ENCODE measurements at places on chromosomes 6 and 20.

- DNase-seq, result no peak
Measured at GRCh38 chr6:165689699-165690098, 26.7 kb upstream of the PDE10A start.

DNA sequence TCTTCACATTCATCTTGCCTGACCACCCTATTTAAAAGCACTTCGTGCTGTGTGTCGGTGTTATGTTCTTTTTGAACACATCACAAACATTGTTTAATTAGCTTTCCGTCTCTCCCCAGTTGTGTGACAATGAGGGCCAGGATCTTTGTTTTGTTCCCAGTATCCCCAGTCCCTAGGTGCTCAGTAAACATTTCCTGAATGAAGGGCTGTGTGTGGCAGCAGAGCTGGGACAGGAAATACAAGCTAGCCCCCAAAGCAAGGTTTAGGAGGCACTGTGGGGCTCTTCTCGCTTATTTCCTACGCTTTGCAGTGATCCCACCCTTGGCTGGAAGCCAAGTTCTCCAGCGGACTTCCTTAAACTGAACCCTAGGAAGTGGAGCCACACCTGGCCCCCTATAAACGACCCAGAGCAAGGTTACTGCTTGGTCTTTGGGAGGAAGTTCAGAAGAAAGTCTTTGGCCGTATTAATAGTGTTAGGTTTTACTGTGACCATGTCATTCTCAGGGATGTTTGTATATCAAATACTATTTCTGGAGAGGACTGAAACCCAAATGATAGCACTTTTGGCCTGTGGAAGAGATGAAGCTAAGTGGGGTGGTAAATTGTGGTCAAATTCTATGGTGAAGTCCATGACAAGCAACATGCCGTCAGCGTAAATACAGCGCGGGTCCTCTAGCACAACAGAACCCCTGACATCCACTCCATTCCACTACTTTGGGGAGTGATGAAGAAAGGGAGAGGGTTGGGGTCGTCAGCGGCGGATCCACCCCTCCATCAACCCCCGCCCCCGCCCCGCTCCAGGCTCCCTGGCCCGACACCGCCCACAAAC, 570 bp upstream of the FANCE start:
- no peak for DNase-seq

DNA sequence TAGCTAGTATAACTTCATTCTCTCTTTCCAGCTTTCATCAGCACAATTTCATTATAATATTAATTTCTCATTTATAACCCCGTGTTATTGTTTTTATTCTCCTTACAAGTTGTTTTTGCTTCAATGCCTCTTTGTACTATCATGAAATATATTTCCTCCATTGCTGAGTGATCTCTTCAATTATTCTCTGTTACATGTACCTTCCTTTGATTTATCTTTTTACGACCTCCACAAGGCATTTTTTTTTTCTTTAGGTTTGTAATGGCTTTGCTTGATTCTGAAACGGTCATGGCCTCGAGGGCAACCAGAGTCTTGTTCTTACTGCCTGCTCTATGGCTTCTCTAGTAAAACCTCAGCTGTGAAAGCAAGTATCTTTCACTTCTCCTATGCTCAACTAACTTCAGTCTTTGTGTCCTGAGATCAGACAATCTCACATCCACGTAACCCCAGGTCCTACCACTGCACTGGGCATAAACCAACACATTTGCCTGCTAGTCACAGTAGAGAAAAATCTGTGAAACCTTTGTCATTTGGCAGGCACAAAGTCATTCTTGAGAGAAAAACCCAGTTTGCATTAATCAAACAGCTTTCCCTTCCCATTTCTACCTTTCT, 119.9 kb downstream of the UST start:
- no peak for DNase-seq

DNA sequence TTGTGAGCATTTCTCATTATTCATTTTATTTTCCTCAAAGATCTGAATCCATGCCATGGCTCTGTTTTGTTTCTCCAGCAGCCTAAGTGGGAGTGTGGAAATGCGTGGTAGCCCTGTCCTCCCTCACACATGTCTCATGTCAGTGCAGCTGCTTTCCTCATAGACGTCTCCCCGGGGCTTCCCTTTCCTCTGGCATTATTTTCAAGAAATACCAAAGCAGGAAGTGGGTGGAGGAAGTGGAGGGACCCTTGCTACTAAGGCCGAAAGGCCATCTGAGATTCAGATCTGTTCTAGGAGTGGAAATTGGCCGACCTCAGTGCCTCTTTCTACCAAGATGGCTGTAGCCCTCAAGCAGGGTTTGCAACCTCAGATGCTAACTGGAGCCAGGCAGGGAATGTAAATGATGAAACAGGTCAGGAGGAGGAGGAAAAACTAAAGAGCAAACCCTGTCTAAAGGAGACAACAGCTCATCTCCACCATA, 420.9 kb upstream of the PLCB4 start:
- DNase-seq, result no peak

DNA sequence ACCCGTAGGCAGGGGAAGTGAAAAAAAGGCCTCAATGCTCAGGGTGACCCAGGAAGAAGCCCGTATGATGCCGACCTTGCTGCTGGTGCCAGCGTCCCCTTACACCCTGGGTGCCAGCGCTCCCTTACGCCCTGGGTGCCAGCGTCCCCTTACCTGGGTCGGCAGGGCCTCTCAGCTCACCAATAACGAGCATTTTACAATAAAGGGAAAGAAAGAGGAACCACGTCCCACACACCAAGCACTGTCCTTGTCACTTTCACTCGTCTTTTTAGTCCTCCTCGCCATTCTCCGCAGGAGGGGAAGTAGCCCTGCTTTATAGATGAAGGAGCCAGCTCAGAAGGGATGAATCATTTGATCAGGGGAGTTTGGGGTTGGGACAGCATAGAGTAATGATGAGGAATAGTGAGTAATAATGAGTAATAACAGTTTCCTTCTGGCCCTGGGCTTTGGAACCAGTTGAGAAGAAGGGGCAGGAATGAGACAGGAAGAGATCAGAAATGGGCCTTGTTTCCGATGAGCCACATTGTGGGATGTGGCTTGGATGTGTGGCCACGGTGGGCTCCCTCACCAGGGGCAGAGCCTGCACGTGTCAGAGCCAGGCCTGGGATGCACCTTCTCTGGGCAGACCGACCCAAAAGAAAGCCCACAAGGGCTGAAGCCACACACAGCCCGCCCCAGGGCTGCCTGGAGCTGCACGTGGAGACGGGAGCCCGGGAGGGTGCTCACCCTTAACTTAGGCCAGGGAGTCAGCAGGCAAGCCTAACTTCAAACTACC, 75.7 kb downstream of the SYNJ2 start:
- peak; percentile 81 for DNase-seq

- no peak for DNase-seq
Measured at GRCh38 chr6:2203264-2203663, 42.1 kb downstream of the GMDS start.

DNA sequence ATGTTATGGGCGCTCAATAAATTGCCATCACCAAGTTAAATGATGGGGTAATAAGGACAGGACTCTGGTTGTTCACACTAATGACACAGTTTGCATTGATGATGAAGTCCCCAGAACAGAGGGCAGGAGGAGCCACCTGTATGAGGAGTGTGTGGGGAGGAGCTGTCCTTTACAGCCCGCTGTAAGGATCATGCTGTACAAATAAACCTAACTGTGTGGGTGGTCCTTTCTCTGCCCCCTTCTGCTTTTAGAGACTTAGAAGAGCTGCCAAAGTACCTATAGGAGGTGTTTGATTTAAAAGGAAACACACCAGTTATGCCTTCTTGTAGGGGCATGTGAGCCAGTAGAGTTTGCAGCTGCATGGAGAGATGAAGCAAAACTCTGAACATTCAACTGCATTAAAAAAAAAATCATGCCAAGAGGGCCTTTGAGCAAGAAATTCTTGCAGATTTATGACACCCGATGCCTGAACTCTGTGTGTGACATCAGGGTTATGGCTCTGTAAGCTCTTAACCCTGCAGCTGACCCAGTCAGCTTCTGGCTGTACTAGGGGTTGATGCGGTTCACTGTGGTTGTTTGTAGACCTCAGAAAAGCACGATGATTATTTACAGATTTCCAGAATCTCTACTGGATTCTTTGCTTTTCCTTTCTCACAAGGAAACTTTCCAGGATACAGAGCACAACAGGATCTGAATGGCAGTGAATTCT, 67.4 kb downstream of the UST start:
- no peak for DNase-seq

DNA sequence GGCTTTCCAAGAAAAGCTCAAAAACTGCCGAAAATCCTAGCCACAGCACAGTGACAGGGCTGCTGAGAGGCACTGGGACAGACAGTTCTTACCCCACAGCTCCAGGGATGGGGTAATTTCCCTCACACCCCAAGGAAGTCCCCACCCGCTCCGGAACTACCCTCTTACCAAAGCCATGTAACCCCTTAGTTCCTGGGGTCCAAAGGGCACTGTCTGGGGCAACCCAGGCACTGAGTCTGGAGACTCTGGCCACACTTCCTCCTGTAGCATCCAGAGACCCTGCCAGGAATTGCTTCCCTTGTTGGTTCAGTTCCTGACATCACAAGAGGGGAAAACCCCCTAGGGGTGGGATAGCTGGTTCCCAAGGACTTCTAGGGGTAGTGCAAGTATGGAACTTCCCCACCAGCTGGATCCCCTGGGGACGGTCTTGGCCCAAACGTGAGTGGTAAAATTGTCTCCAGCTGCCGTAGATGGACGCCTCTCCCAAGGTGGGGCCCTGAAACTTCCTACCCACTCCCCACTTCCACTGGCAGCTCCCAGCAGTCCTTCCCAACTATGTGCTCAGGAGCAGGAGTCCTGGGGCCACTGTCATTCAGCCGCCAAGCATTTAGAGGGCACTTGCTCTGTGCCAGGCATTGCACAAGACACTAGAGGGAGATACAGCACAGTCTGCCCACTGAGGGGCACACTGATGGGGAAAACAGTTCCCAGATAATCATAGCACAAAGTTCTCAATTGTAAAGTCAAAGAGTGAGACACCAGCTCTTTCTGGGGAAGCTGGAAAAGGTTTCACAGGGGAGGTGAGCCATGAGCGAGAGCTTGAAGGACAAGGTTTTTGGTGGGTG, 17.2 kb upstream of the HCK start:
- DNase-seq, result no peak

- no peak for DNase-seq
Measured at GRCh38 chr6:125294036-125294435, 7.7 kb downstream of the HDDC2 start.

GRCh38 chr6:128259730-128260685, 260.4 kb downstream of the PTPRK start:
- no peak for DNase-seq

- no peak for DNase-seq
Measured at GRCh38 chr6:43221046-43221972, 8.0 kb downstream of the DNPH1 start.

DNA sequence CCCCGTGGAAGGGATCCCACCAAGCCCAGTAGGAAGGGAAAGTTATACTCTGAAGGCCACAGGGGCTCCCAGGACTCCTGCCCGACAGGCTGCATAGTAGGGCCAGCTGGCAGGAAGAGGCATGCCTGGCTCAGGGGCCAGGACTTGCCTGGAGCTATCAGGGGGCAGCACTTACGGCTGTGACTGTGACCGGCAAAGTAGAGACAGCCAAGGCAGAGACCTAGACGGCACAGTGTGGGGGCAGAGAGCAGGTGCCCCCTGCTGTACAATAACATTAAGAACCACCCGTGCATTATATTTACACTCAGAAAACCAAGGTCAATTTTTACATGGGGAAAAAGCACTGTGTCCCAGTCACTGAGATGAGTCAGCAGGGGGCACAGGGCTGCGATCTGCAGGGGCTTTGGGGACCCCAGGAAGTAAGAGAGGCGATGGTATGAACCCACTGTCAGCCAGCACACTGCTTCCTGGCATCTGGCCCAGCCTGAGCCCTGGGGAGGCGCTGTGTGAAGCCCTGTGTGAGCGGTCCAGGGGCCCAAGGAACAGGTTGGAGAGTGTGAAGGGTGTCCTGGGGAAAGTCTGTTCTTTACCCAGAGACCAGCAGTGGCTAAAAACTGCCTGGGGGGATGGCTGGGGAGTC, 9.9 kb downstream of the CCDC167 start:
- DNase-seq, result no peak
